Non-pigmented ciliary epithelial cell (primary cell): ENCODE measurements at places on chromosomes 1 and 21.
A peak's percentile ranks its signal among the peaks of the same experiment; 100 is the strongest.

GRCh38 chr1:109251277-109252166 lies 2.2 kb downstream of the CELSR2 start:
- DNase-seq = no peak

GRCh38 chr1:70415882-70416281 lies 4.8 kb downstream of the CTH start:
- no peak for DNase-seq

DNA sequence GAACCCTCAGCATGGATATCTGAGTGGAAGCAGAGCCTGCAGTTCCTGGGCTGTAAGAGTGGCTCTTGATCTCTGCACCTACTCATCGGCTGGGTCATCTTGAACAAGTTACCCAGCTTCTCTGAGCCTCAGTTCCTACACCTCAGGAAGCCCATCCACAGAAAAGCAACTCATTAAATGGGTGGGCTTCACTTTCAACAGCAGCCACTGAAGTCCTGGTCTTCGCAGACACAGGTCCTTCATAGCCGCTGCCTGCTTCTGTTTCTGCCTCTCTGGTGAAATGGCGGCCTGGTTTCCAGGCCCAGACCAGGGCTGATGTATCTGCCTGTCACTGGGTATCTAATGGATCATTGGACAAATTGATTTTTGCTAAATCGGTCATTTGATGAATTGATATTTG lies 571.4 kb downstream of the PTPRU start:
- no peak for DNase-seq

DNA sequence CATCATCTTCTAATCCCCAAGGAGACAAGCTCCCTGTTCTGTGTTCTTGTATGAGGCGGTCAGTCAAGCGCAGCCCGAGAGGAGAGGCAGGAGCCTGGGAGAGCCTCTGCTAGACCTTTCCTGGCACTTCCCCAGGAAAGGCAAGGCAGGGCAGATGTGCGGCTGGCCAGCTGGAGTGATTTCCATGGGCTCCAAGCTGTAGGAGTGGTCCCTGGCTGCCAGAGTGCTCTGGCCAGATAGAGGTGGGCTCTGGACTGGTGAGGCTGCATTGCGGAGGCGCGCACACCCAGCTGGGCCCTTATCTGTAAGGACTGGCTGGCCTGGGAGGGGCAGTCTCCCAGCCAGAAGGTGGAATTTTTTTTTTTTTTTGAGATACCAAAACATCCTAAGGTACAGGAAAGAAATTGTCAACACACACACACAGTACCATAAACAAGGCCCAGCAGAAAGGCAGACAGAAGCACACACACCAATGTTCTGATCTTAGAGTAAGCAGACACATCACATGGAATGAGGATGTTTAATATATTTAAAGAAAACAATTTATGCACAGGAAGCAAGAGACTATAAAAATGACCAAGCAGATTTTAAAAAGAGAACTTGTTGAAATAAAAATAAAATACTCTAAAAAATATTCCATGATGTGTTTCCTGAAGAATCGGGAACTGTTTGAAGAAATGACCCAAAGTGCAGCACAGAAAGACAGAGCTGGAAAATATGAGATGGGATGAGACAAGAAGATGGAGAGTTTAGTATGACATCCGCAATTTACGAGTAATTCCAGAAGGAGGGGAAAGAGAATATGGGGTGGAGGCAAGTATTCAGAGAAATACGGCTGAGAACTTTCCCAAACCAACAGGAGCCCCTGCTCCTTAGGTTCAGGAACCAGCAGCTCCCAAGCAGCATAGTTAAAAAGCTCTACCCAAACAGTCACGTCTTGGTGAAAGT lies 13.4 kb downstream of the IBA57 start:
- no peak for DNase-seq

DNA sequence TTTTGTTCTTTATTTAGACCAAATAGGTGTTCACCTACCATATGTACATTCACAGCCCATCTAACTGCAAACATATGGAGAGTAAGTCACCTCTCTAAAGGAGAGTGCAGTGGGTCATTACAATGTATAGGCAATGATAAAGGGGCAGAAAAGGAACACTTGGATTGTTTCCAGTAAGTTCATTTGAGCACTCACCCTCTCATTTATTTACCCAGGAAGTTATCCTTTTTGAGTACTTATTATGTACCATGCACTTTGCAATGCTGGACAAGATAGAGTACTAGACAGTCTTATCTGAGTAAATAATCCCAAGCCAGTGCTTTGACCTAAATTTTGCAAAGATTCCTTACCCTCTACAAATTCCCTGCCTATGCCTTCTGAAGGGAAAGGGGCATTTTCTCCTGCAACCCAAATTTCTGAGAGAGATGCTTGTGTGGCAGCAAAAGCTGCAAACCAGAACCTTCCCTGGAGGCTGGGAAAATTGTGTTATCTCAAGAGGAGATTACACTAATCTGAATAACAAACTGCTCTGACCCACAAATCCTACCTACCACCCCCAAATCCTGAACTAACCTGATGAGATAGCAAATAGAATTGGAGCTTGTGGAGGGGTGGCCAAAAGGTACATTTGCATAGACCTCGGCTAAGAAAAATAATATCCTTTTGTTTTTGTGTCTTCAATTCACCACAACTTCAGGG lies 18.6 kb upstream of the RGS8 start:
- DNase-seq = no peak

DNA sequence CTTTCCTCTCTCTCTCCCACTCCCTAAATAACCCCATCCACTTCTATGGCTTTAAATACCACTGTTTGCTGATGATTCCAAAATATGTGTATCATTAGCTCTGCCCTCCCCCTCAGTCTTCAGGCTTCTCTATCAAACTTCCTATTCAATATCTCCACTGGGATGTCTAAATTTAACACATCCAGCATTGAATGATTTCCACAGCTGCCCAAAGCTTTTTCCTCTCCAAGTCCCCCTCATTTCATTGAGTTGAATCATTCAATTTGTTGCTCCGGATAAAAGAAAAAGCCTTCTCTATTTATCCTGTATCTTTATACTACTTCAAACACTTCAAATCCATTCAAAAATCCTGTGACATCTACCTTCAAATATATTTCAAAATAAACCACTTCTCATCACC lies 225.0 kb downstream of the SEC16B start:
- DNase-seq = no peak

- DNase-seq = no peak
Measured at GRCh38 chr1:11592752-11593151, 61.5 kb downstream of the FBXO2 start.

- peak; percentile 50 for DNase-seq
Measured at GRCh38 chr1:86394416-86394815, 1.7 kb downstream of the ODF2L start.

DNA sequence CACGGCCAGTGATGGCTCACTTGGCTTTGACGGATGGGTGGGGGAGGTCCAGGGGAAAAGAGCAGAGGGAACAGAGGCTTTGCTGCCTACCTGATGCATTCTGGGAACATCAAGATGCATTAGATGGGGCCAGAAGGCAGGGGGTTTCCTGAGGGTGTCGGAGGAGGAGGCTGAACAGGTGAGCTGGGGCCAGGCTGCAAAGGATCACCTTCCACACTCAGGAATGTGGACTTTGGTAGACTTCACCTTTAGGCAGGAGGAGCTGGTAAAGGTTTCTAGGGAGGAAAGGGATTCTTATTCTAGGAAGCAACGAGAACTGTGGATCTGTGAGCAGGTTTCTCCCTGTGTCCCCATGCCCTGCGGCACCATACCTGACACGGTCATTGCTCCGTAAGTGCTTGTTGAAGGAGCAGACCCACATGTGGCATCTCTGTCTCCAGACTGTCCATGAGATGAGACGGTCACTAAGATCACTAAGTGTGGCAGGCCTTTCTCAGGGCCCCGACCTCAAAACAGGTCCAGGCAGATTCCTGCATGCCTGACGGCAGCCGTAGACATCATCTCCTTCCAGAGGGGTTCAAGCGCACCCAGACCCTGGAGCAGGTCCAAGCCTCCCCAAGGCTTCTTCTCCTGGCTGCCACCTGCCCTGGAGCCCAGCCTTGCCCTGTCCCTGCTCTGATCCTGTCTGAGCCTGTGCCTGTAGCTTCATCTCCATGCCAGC lies 89.1 kb upstream of the SLC25A33 start:
- no peak for DNase-seq

DNA sequence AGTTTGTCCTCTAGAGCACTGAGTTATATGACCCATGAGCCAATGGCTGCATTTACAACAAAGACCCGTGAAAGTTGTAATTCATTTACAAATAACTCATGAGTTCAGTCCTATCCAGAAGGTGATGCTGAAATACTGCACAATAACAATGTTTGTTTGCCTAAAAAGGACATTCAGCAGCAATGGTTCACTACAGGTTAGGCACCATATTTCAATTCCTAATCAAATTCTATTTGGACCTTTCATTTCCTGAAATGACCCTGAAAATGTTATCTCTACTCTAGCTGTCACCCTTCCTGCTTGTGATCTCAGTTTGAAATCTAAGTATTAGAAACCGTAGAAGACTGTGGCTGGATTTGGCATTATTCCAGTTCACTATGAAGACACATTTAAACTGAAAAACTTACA lies 191.2 kb upstream of the SAMSN1 start:
- DNase-seq = no peak

DNA sequence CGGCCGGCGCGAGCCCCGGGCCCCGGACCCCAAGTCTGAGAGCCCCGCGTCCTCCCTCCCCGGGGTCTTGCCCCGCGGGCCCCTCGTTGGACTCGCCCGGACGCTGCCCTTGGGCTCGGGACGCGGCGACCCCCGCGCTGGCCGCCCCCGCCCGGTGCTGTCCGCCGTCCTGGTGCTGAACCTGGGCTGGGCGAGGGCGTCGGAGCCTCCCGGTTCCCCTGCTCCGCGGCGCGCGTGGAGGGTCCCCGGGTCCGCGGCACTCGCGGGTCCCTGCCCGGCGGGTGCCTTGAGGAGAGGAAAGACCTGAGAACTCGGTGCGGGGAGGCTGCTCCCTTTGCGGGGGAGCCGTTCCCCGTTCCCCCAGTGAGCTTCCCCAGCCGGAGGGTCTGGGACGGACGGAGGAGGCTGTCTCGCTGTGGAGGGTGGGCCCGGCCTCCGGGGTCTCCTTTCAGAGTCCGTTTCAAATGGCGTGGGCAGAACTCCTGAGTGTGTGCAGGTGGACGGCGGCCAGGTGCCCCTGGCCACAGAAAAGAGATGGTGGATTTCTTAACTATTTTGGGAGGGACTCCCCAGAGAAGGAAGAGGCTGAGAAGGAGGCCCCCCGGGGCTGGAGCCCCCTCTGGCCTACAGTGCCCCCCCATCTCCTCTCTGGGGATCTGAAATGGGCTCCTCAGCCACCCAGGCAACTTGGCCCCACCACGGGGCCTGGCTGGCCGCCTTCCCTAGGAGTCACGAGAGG lies 595 bp downstream of the GABRD start:
- DNase-seq = no peak

- no peak for DNase-seq
Measured at GRCh38 chr1:78040484-78041089, 5.2 kb upstream of the GIPC2 start.

DNA sequence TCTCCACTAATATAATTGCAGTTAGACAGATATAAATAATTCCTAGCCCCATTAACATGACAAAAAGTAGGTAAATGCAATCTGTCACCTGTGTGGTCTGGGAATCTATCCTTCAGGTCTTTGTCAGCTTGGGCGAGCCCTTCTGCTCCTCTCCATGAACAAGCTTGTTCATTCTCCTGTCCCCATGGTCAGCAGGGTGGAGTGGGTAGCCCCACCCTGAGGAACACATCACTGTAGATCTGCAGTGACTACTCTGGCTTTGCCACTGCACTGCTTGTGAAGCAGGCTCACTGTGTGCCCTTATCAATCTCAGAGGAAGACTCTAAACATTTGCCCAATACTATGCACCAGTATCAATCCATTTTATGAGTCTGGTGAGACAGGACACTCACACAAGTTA lies 279.0 kb downstream of the MATN1 start:
- no peak for DNase-seq

DNA sequence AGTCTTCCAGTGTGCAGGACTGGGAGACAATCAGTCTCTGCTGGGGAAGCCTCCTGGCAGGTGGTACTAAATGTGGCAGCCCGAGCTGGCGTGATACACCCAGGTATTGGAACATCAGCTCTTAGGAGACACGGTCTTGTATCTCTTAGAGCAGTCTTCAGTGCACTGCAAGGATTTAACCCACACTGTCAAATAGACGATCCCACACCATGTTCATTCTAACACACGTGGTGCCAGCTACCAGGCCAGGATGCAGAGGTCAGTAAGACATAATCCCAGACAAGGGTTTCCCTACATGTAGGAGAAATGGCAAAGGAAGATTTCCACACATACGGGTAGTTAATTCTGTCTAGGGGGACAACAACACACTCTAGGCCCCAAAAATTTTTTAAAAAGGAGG lies 8.7 kb downstream of the TRIM11 start:
- DNase-seq = no peak

GRCh38 chr1:51607681-51608095 lies 9.2 kb upstream of the OSBPL9 start:
- DNase-seq = no peak

DNA sequence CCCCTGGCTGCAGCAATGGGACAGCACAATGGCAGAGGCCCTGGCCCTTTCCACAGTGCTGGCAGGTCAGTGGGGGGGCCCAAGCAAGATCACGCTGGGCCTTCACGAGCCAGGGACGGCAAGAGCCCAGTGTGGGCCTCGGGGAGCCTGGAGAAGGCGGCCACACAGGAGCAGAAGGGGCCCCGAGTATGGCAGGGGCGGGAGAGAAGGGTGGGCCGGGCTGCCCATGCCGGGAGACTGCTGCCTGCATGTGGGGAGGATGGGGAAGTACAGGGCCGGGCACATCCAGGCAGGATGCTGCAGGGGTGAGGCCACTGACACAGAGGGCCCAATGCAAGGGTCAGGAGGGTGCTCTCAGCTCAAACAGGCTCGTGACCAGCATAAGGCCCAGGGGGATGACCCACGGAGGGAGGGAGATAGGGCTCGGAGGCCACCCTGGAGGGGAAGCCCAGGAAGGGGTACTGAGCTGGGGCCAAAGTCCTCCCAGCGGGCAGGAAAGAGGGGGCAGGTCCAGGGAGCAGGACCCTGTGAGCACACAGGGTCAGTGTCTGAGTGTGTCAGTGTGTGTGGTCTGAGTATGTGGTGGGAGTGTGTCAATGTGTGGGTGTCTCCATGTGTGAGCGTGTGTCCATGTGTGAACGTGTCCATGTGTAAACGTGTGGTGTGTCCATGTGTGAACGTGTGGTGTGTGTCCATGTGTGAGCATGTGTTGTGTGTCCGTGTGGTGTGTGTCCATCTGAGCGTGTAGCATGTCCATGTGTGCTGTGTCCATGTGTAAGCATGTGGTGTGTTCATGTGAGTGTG lies 13.1 kb downstream of the SLC19A1 start:
- DNase-seq = no peak

GRCh38 chr1:152036267-152037216 lies at the start of gene S100A11:
Gene S100A11, minus strand, starts transcription at chr1:152037004. Its CDS starts 89 bp downstream, at chr1:152036915.
- DNase-seq = no peak

DNA sequence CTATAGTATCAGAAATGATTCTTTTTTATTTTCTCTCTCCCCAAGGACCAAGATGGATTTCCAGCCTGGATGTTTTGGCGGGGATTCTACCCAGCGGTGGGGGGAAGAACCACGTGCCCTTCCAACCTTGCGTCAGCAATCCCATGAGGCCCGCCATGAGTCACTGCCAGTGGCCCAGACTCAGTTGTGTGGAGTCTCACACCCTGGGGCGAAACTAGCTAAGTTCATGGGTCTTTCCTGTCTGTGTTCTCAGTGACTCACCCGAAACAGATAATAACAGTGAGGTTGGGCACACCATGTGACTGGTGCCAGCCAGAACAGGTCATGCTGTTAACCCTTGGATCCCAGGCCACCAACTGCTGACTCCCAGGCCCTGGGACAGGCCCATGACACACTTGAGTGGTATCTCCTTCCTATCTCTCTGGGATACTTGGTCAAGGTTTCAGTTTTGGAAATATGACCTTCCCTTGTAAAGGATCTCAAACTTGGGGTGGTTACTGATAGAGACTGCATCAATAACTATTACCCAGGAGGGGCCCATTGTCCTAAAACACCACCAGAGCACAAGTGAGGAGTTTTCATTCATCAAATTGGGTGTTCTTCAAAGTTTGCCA lies 98.0 kb upstream of the DUSP10 start:
- DNase-seq = peak; percentile 32
